Natural killer cell (primary cell): ENCODE measurements at places on chromosomes 16 and 17.

- DNase-seq: no peak
These were observed 1.5 kb downstream of the TRIM25 start for GRCh38 chr17:56912105-56912999.

DNA sequence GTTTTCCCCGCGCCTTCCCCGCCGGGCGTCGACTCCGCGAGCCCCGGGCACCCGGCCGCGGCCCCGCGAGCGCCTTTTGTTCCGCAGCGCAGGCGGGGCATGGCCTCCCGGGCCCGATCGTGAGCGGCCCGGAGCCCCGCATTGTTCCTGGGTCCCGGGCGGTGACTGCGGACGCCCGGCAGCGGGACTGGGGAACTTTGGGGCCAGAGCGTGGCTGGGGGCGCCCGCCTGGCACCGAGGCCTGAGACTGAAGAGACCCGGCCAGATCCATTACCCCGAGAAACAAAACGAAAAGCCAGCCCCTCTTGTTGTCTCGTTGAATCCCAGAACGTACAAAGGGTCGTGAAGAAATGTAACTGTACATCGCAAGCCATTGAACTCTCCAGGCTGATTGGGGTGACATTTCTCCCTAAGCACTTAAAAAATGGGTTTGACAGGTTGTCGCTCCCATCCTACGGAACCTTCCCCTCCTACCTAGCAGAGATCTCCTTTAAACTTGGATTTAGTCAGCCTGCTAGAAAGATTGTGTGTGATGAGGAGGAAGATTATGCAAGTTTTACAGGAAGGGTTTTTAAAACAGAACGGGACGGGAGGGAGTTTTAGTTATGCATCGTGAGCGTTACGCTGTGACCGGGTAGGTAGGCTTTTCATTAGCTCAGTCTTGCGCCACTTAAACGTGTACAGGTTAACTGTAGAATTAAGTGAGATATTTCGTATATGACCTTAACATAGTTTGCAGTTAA is 825 bp downstream of the METTL9 start:
- no peak for DNase-seq

GRCh38 chr16:694187-694862 is 4.1 kb upstream of the WDR24 start:
- DNase-seq: peak; percentile 53

- no peak for DNase-seq
These were observed 34.3 kb upstream of the RPRML start for GRCh38 chr17:47013341-47013740.

- DNase-seq: no peak
These were observed 8.3 kb downstream of the WFDC1 start for GRCh38 chr16:84303023-84303422.
